Hematopoietic multipotent progenitor cell treated with erythropoietin and hydrocortisone succinate and interleukin-3 and kit ligand, for 6 days (in vitro differentiated cells): ENCODE measurements at places on chromosomes 6 and 20.
A peak's percentile ranks its signal among the peaks of the same experiment; 100 is the strongest.

DNA sequence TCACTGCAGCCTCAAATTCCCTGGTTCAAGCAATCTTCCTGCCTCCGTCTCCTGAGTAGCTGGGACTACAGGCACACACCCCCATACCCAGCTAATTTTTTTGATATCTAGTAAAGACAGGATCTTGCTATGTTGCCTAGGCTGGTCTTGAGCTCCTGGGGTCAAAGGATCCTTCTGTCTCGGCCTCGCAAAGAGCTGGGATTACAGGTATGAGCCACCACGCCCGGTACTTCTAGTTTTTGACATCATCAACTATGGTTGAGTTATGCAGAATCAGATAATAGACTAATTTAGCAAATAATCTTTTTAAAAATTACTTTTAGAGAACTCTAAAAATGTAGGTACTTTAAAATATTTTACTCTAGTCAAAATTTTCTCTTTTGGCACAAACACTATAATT lies 166.2 kb downstream of the SOX4 start:
- DNase-seq: no peak

DNA sequence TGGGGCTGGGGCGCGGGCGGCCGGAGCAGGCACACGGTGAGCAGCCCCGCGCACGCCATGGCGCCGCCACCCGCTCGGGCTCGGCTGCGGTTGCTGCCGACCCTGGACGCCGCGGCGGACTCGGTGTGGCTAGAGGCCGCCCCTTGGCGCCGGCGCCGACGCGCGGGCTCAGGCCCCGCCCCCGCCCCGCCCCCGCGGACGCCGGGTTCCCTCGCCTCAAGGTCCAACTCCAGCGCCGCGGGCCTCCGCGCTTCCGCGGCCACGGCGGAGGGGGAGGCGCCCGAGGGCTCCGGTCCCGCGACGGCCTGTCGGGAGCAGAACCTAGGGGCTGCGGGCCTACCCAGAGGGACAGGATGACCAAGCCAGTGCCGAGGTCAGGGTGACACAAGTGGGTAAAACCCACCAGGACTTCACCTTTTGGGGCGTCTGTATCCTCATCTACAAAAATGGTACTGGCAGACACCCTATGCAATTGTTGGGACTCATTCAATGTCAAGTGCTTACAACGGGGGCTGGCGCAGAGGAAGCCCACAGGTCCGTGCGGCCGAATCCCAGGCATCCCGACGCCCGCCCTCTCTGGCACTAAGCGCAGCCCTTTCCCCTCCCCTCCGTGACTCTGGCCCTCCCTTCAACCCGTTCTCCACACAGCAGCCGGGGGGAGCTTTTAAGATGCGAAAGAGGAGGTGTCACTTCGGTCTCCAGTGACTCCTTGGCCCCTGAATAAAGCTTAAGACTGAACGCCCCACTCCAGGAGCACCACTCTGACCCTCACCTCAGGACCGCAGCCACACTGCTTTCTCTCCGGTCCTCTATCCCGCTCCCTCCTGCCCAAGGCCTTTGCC lies at the start of gene NECAB3:
Gene NECAB3, minus strand, starts transcription at position 135 of the 842 bp plus-strand sequence. Its CDS starts 76 bp downstream, at position 59.
- DNase-seq: peak; percentile 80

DNA sequence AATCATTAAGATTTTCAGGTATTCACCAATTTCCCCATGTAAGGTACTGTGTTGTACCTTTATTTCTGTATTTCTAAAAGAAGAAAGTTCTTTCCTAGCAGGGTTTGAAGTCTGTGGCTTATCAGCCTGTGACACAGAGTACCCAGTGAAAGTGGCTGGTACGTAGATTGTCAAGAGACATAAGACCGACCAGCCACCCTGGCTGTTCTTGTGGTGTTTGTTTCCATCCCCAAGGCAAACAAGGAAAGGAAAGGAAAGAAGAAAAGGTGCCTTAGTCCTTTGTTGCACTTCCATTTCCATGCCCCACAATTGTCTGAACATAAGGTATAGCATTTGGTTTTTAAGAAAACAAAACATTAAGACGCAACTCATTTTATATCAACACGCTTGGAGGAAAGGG lies 40.6 kb upstream of the SMIM28 start:
- no peak for DNase-seq

GRCh38 chr6:108673602-108674001 lies 112.9 kb downstream of the FOXO3 start:
- no peak for DNase-seq

- DNase-seq: no peak
Measured at GRCh38 chr6:157713451-157714152, 109.4 kb upstream of the SNX9 start.

DNA sequence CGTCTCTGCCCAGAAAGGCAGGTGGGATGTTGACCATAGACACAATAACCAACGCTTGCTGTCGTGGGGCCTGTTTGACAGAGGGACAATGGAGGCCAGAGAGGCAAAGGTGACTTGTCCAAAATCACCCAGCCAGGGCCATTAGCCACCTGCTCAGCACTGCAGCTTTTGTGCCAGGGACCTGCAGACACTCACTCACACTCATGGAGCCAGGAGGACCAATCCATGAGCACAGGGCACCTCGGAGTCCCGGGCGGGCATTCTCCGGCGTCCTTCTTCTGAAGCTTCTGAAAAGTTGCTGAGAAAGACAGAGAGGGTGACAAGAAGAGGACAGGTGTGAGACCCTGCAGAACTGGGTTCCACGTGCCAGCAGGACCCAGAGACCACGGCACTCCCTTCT lies 45.4 kb upstream of the SLCO4A1 start:
- no peak for DNase-seq

GRCh38 chr6:107704347-107705013 lies 119.6 kb downstream of the SCML4 start:
- DNase-seq: peak; percentile 58

GRCh38 chr20:58568126-58568482 lies 52.9 kb upstream of the APCDD1L start:
- no peak for DNase-seq

- no peak for DNase-seq
Measured at GRCh38 chr6:70841112-70841511, 115.7 kb downstream of the B3GAT2 start.

GRCh38 chr20:48283470-48284110 lies 498.3 kb upstream of the SULF2 start:
- no peak for DNase-seq

GRCh38 chr20:36070451-36070850 lies 84.1 kb upstream of the EPB41L1 start:
- DNase-seq: no peak
